ENCODE measurements at places on chromosomes 16 and 17. TPM values are rescaled to one million over a fixed set of nuclear protein-coding genes. Genes with fewer than 3 reads are reported as not detected.
A peak's percentile ranks its signal among the peaks of the same experiment; 100 is the strongest.

GRCh38 chr17:47470836-47471235, 60.1 kb upstream of the NPEPPS start:
- H3K36me3 ChIP-seq: peaks cover 1% of the 10 kb centered on the region
- no peak overlapping the region for H3K4me3 ChIP-seq
- no peaks in the 10 kb centered on the region for H3K4me1 ChIP-seq
- no peak overlapping the region for H3K27ac ChIP-seq
- DNase-seq: no peak
- no peaks in the 10 kb centered on the region for H3K27me3 ChIP-seq

The COX6A2 gene
- not detected for total RNA-seq

The ACSM3 gene
- total RNA-seq: 2.9 TPM

DNA sequence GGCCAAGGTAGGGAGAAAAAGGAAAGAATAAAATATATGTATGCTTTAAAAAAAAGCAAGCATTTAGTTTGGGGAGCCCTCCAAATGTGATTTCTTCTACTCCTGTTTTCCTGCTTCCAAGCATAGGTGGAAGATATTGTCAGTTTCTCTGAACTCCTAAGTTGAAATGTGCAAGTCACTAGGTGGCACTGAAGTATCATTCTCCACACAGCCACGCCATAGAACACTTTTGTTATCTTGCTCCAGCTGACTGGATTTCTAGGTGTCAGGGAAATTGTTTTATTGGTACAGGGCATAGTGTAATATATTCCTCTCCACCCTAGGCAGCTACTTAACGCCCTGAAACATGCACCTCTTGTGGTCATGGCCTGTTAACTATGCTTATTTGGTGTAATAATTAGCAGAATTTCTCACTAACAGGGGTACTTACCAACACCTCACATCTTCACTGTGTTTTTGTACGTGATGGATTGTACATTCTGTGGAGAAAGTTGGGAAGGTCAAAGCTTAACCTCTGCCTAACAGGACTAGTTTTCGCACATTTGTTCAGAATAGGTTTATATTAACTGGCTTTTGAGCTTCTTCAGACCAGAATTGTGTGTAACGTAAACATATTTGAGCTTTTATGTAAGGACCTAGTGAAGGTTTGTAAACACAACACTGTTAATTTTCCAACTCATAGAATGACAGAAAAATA, 69.3 kb downstream of the FTO start:
- peaks cover 27% of the 10 kb centered on the region for H3K4me1 ChIP-seq
- no peaks in the 10 kb centered on the region for H3K36me3 ChIP-seq
- H3K4me3 ChIP-seq: no peak overlapping the region

The RNF43 gene
- total RNA-seq: 0.47 TPM

DNA sequence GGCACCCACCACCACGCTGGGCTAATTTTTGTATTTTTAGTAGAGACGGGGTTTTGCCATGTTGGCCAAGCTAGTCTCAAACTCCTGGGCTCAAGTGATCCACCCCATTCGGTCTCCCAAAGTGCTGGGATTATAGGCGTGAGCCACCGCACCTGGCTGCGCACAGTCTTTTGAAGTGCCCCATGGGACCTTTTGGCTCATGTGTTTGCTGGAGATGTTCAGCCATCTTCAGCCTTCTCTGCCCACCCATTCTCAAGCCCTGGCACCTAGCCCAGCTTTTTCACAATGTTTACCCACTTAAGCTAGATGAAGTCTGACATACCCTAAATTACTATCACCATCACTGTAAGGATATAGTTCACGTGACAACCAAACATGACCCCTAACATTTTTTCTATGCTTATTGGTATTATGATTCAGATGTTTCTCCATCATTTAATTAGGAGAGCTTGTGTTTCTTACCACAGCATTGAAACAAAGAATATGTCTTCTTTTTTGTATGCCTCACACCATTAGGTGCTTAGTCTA, 32.3 kb downstream of the PECAM1 start:
- H3K27me3 ChIP-seq: peaks cover 2% of the 10 kb centered on the region
- no peaks in the 10 kb centered on the region for H3K36me3 ChIP-seq
- H3K4me1 ChIP-seq: no peaks in the 10 kb centered on the region
- DNase-seq: no peak
- H3K4me3 ChIP-seq: no peak overlapping the region
- no peak overlapping the region for H3K27ac ChIP-seq

The NLRC5 gene
- total RNA-seq: 175 TPM

DNA sequence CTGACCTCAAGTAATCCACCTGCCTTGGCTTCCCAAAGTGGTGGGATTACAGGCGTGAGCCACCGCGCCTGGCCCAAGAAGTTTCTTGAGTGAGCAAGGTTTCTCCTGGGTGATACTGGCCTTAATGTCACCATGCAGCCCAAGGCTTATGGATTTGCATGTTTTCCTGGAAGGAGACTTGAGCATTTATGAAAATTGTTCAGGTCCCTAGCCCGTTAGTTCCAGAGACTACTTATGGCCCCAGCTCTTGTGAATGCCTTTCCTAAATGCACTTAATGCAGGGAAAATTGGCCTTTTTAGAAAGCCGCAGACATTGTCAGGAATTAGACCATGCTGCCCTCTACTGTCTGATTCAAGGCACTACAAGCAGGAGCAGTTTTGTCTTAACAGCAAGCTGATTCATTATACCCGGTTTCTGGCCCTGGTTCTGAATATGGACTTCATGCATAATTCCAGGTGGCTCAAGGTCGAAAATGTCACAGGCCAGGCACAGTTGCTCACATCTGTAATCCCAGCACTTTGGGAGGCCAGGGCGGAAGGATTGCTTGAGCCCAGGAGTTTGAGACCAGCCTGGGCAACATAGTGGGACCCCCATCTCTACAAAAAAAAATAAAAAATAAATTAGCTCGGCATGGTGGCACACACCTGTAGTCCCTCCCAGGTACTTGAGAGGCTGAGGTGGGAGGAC, 91.3 kb downstream of the SNX29 start:
- DNase-seq: peak; percentile 40
- no peaks in the 10 kb centered on the region for H3K36me3 ChIP-seq
- no peak overlapping the region for H3K27ac ChIP-seq
- no peaks in the 10 kb centered on the region for H3K27me3 ChIP-seq
- H3K4me3 ChIP-seq: no peak overlapping the region

The OR1F1 gene
- not detected for total RNA-seq

DNA sequence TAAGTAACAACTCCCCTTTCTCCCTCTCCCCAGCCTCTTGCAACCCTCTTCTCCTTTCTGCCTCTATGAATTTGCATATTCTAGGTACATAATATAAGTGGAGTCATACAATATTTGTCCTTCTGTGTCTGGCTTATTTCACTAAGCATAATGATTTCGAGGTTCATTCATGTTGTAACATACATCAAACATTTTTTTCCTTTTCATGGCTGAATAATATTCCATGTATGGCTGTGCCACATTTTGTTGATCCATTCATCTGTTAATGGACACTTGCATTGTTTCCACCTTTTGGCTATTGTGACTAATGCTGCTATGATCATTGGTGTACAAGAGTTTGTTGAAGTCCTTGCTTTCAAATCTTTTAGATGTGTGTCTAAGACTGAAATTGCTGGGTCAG, 17.6 kb upstream of the FA2H start:
- DNase-seq: no peak
- H3K4me3 ChIP-seq: no peak overlapping the region
- H3K36me3 ChIP-seq: no peaks in the 10 kb centered on the region
- H3K4me1 ChIP-seq: no peaks in the 10 kb centered on the region
- peaks cover 15% of the 10 kb centered on the region for H3K27me3 ChIP-seq

DNA sequence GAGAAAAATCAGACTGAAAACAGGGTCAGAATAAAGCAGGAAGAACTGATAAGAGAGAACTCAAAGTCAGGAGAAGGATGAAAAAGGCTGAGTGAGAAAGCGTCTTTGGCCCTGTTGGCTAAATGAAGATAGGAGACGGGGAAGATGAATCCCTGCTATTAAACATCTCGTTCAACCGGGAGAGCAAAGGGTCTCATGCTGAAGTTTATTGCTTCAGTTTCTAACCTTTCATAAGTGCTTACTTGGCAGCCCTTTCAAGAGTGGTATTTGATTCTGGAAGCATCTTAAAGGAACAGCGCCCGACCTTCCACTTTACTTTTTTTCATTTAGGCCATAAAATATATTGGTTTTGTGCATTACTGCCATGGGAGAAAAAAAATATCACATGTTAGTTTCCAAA, 288.3 kb upstream of the RBFOX1 start:
- no peaks in the 10 kb centered on the region for H3K4me1 ChIP-seq
- H3K36me3 ChIP-seq: no peaks in the 10 kb centered on the region
- no peak for DNase-seq
- no peak overlapping the region for H3K27ac ChIP-seq
- no peaks in the 10 kb centered on the region for H3K27me3 ChIP-seq
- H3K4me3 ChIP-seq: no peak overlapping the region

DNA sequence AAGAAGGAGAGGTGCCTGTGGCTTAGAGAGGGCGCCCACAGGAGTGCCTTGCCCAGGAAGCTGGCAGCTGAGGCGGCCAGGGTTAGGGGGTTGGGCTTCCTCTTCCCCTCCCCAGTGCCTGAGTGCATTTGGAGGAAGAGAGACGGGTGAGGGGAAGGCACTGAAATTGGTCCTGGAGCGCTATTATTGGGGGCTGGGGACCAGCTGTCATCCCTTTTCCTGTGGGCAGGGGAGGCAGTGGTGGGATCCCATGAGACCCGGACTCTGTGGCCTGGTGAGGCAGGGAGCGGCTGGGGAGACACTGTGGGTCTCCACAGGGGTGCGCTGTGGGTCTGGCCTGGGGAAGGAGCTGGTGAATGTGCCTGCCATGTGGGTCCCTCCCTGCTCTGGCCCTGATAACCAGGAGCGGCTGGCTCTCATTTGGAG, 259.7 kb downstream of the SEC14L1 start:
- H3K27me3 ChIP-seq: no peaks in the 10 kb centered on the region
- DNase-seq: peak; percentile 61
- peaks cover 89% of the 10 kb centered on the region for H3K4me1 ChIP-seq
- peaks cover 26% of the 10 kb centered on the region for H3K36me3 ChIP-seq
- H3K27ac ChIP-seq: peak overlapping the region; percentile 95

The NLGN2 gene
- 2.7 TPM for total RNA-seq

The OR3A3 gene
- total RNA-seq: not detected

DNA sequence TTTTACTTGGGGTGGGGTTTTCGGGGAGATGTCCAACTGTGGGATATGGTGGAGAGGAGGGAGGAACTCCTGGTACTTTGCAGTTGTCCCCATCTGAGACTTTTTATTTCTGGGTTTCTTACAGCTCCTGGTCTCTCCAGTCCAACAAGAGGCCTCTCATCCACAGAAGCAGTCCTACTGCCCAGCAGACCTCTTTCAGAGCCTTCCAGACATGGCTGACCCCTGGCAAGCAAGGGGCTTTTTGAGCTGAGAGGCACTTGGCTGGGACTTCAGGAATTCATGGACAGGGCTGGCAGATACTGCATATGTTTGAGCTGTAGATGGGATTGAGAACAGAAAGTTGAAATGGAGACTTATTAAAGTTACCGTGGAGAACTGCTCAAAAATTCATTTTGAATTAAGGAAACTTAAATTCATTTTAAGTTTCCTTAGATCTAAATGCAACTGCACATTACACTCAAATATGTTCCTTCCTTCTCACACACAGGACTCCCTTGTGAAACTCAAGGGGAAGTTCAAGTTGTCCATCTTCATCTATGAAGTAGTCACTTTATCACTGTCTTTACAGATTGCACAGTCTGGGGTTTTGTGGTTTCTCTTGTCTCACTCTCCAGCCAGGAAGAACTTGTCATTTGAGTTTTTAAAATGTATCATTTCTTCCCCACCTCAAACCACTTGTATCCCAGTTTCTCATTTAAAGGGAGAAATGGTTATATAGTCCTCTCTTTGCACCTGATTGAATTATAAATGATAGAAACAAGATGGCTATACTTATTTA, 1.1 kb downstream of the LASP1NB start:
- peaks cover 3% of the 10 kb centered on the region for H3K36me3 ChIP-seq
- H3K4me3 ChIP-seq: peak overlapping the region; percentile 24
- H3K27me3 ChIP-seq: no peaks in the 10 kb centered on the region
- H3K27ac ChIP-seq: peak overlapping the region; percentile 53
- DNase-seq: no peak

- peak; percentile 70 for DNase-seq
- H3K27me3 ChIP-seq: peaks cover 8% of the 10 kb centered on the region
- H3K4me3 ChIP-seq: peak within 1 kb of the TSS; percentile 86
- peaks cover 3% of the 10 kb centered on the region for H3K36me3 ChIP-seq
- peak within 1 kb of the TSS; percentile 55 for H3K27ac ChIP-seq
- H3K4me1 ChIP-seq: peaks cover 26% of the 10 kb centered on the region
Observed at GRCh38 chr17:42659079-42659931, at the start of gene TUBG2. Gene TUBG2 (plus strand): TSS chr17:42659284. CDS start chr17:42659504, 220 bp downstream.

The MT1F gene
- total RNA-seq: 4.3 TPM

The CBFB gene
- total RNA-seq: 175 TPM

DNA sequence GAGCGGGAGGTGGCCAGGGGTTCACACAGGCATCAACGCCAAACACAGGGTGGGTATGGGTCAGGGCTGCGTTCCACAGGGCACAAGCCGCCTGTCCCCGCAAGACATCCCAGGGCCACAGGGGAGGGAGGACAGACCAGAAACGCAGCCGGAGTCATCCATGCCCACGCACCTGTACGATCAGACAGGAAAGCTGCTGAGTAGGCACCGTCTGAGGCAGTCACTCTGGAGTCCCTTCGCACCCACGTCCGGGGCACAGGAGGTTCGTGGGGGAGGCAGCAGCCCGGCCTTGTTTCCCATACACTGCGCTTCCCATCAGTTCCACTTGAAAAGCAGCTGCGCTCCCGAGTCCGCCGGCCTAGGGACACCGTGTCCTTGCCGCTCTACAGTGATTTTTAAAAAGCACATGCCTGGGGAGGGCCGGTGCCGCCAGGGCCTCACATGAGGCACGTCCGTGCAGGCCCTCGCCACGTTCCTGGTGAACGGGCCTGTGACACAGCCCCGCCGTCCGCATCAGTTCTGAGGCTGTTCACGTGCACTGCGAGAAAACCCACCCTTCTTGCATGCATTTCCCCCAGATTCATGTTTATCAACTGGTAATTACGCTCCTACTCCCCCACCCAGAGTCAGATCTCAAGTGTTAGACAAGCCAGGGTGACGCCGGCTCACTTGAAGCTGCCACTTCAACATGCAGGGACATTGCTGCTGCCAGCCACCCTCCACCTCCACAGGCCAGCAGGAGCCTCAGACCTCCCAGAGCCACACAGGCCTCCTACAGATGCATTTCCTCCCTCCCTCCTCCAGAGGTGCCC, 34.8 kb downstream of the WDR45B start:
- H3K27ac ChIP-seq: no peak overlapping the region
- no peak overlapping the region for H3K4me3 ChIP-seq
- H3K27me3 ChIP-seq: no peaks in the 10 kb centered on the region

GRCh38 chr17:36546418-36547093, 1.8 kb downstream of the GGNBP2 start:
- peaks cover 39% of the 10 kb centered on the region for H3K4me1 ChIP-seq
- peak overlapping the region; percentile 87 for H3K4me3 ChIP-seq
- DNase-seq: no peak
- peak overlapping the region; percentile 92 for H3K27ac ChIP-seq

GRCh38 chr17:76989519-76989918, 121.3 kb downstream of the MGAT5B start:
- DNase-seq: no peak
- H3K4me3 ChIP-seq: no peak overlapping the region
- peaks cover 16% of the 10 kb centered on the region for H3K4me1 ChIP-seq
- no peak overlapping the region for H3K27ac ChIP-seq

The KRT40 gene
- total RNA-seq: not detected

All from activated T-helper 1 cell treated with anti-CD3 and anti-CD28 coated beads, Interleukin-12 subunit alpha, Interleukin-12 subunit beta, Interleukin-2, Interleukin-4 antibody, amounts not matched to agents 30 ng/mL and 10 ng/mL and 1 ng/mL, durations not matched to agents 14 hours and 24 hours and 36 hours (primary cell).